ENCODE measurements at places on chromosomes 6 and 20.

DNA sequence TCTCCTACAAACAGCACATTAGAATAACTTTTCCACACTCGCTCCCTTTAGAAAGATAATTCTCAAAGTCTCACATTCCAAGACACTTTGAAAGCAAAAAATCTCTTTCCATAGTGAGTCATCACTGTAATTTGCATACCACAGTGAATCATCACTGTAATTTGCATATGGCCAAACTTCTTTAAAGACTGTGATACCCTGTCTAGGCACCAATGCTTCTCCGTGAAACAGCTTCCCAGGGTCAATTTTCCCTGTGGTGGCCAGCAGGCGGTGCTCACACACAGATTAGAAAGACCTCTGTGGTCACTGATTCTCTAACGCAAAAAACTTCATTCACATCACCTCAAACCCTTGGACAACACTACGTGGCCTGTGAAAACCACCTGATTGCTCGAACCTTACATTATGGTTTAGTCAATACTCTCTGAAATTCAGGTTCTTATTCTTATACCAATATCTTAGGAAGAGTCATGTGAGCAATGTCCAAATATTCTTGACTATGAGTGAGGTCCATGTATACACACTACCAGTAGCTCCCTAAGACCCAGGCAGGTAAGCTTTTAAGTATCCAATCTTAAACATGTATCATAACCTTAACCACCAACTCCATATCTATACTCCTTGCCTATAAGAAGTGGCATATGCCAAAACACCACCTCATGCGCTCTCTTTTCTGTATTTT, 78.5 kb upstream of the PHACTR1 start:
- peak; percentile 51 for DNase-seq

DNA sequence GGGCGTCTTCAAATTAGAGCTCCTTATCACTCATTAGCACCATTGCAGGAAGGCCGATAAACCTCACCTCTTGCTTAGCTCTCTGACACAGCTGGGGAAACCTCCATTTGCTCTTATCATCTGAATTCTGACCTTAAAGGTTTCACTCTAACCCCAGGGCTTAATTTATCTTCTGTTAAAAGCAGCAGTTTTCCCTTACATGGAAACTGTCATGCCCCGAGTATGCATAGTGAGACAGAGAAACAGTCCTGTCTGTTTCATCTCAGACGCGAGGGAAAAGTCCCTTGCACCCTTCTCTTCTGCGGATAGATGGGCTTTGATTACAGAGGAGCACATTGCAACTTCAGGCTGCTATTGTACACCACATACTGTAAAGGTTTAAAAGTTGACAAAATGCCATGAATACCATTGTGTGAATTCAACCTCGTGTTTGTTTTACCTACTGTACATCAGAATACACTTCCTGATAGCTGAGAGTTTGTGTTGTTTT, 191.5 kb upstream of the BMP2 start:
- DNase-seq = no peak

- no peak for DNase-seq
Measured at GRCh38 chr20:52817511-52817910, 154.6 kb upstream of the TSHZ2 start.

- peak; percentile 99 for DNase-seq
Measured at GRCh38 chr20:44747166-44748004, 1.7 kb downstream of the KCNK15 start.

GRCh38 chr6:24919056-24919892, 16.5 kb downstream of the RIPOR2 start:
- peak; percentile 92 for DNase-seq

GRCh38 chr6:24918641-24919055, 17.1 kb downstream of the RIPOR2 start:
- no peak for DNase-seq

- DNase-seq = no peak
Measured at GRCh38 chr20:10472871-10473270, 37.8 kb downstream of the SLX4IP start.
